ENCODE measurements at places on chromosomes 3 and 15.
A peak's percentile ranks its signal among the peaks of the same experiment; 100 is the strongest.

DNA sequence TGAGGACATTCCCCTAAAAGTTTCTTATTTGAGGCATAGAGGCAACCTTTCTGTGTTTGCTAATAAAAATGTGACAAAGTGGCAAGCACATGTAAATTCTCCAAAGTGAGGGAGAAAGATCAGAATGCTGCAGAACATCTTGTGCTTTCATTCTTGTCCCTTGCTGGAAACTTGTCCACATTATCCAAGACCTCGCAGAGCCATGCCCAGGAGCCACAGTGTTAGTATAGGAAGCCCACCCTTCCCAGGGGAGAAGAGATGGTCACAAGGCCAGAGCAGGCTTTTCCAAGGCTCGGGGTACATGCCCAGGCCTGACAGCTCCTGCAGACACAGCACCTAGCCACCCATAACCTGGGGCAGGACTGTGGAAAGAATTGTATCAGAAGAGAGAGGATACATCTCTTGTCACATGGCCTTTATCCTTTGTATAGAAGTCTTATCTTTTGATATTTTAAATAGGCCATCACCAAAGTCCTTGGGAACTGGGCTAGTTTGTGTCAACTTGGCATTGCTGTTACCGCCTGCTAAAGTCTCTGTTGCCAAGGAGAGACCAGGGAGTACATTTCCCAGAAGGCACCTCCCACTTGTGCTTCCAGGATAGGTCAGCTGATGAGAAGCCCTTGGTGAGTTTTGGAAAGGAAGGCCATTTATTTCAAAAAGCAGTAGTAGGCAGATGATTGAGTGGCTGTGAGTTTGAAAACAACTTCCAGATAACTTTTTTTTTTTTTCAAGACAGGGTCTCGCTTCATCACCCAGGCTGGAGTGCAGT lies 10.5 kb downstream of the DLEC1 start:
- no peak for DNase-seq

DNA sequence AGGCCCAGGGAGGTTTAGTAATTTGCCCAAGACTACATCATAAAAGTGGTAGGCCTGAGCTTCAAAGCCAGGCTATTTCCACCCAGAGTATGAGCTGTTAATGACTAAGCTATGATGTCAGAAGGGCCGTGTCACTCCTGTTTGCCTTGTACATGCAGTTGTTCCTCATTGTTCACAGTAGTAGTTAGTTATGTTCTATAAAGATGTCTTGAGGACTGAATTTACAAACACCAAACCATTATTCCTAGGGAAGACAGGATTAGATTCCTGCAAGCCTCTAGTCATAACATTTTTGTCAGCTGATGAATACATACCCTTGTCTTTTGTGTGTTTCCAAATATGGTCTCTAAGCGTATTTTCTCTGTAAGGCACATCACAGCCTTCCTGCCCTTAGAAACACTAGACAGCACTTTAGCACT lies 20.9 kb upstream of the LARS2 start:
- no peak for DNase-seq

- no peak for DNase-seq
Measured at GRCh38 chr3:147930232-147930807, 521.2 kb downstream of the ZIC1 start.

DNA sequence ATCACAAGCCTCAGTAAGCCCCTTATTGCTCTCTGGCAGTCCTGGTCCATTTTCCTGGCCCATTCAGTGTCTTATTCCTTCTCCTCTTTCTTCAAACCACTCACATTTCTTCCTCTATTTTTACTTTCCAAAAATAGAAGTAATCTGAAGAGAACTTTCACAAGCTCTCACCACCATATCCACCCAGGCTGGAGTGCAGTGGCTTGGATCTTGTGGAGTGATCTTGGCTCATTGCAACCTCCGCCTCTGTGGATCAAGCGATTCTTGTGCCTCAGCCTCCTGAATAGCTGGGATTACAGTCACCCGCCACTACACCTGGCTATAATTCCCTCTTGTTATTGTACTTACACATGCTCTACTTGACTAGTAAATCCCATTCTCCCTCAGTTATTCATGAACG lies 16.8 kb downstream of the ARMC8 start:
- DNase-seq, result no peak

- no peak for DNase-seq
Measured at GRCh38 chr3:164791263-164791662, 287.0 kb downstream of the SI start.

DNA sequence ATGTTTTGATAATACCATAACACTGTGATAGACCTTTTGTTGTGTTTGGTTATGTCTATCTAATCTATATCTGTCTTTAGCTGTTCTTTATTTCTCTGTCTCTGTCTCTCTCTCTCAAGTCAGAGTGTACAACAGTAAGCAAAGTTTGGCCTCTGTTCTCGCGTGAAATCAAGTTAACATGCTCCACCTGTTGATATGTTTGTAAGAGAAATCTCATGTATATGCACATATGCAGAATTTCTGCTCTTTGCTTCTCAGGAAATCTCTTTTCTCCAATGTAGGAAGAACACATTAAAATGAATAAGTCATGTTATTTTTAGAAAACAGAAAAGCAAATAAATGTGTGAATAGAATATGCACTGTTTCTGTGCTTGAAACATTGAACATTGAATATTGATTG lies 425.5 kb upstream of the SEMA6D start:
- no peak for DNase-seq

DNA sequence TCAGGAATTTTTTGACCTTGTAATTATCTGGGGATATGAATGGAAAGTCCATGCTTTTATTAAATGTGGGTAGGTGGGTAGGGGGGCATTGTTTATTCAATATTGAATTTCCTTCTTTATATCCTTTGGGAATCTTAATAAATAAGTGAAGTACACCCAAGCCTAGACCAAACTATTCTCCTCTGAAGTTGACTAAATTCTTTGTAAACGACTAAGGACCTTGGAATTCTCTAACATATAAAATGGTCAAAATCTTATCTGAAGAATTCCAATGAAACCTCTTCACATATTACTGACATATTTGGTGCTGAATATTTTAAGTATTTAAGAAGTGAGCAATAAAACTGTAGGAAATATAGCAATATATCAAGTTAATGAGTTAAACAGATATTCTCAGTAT lies 1432.1 kb upstream of the GBE1 start:
- no peak for DNase-seq

GRCh38 chr3:195905970-195906864 lies 2.1 kb downstream of the TNK2 start:
- no peak for DNase-seq

GRCh38 chr3:97993526-97993925 lies 21.3 kb upstream of the RIOX2 start:
- DNase-seq, result no peak

DNA sequence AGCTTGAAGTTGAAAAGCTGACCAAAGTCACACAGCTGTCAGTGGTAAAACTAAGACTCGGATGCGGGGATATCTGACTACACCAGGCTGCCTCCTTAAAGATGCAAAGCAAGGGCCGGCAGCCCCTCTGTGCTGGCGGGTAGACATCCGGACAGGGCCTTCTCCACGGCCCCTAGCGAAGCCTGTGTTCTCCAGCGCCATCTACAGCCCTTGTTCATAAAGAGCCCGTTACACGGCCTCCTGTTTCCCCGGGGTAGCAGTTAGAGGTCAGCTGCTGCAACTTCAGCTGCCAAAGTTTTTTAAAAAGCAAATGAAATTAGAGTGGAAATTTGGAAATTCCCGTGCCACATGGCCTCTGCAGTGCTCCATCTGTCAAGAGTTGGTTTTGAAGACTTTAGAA lies 383.0 kb downstream of the TBL1XR1 start:
- no peak for DNase-seq

- no peak for DNase-seq
Measured at GRCh38 chr3:185070491-185071286, 82.2 kb downstream of the C3orf70 start.

DNA sequence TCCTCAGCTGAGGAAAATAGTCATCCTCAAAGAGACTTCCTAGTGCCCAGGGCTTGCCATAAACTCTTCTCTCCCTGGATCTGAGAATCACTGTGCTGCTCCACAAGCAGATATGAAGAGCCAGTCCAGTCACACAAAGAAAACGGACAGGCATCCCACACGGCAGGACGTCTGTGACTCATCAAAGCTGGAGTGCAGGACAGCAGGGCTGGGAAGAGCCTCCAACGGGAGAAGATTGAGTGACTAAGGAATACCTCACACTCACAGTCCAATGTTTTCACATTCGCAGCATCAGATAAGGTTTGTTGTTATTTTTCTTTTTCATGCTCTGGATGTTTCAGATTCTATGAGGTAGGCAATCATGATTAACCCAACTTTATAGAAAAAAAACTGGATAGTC lies 57.8 kb downstream of the NEK10 start:
- no peak for DNase-seq

- no peak for DNase-seq
Measured at GRCh38 chr15:41564960-41565502, 6.0 kb downstream of the TYRO3 start.

DNA sequence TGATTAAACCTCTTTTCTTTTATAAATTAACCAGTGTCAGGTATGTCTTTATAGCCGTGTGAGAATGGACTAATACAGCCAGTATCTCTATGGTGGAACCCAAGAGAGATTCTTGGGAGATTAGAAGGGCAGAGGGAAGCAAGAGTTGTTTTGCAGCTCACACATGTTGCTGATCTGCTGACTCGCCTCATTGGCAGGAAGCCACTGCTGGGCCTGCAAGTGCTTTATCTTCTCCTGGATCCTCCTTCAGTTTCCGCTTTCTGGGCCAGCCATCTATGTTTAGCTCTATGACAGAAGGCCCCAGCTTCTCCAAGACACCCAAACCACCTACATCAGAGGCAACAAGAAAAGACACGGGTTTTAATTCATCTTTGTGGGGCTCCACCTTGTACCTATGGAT lies 23.4 kb upstream of the GALNT15 start:
- DNase-seq, result no peak

- DNase-seq, result no peak
Measured at GRCh38 chr3:65356331-65357248, 668.8 kb upstream of the ADAMTS9 start.

DNA sequence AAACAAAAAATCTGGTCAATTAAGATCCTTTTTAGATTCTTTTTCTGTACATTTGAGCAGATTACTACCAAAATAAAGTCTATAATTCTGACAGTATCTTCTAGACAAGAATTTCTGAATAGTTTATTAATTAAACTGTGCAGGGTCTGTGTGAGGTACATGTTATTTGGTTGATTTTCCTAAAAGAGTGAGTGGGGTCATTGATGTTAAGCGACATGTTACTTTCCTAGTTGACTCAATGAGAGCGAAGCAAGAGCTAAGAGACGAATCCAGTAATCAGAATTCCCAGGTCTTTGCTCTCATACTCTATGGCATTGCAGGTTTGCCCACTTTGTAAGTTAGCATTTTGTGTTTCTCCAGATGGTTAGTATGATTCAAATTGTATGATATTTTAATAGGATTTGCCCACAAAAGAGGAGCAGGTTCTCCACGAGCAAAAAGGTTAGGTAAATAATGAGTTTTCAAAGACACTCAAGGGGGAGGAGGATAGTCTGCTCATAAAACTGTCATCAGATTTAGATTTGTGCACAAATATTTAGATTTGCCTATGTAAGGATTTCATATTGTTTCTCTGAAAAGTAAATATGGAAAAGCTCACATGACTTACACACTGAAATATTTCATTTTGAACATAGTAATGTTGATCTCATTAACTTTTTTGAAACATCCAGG lies 217.2 kb upstream of the CGNL1 start:
- DNase-seq, result no peak

- DNase-seq, result no peak
Measured at GRCh38 chr3:184579513-184579912, 17.9 kb downstream of the EPHB3 start.

DNA sequence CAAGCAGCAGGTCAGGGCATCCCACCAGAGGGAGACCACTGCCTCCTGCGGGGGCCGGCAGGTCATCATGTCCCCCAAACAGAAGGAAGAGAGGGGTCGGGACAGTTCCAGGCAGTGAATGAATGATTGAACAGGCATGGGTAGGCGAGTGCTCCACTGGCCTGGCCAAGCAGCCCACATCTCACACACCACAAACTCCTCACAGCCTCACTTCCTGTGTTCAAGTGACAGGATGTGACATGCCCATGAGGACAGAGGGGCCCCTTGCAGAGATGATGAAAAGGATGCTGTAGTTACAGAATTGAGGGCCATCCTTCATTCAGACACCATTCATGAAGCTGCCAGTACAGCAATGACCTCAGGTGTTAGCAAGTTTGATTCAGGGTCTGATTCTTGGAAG lies 3.7 kb downstream of the IQSEC1 start:
- DNase-seq, result peak; percentile 11

DNA sequence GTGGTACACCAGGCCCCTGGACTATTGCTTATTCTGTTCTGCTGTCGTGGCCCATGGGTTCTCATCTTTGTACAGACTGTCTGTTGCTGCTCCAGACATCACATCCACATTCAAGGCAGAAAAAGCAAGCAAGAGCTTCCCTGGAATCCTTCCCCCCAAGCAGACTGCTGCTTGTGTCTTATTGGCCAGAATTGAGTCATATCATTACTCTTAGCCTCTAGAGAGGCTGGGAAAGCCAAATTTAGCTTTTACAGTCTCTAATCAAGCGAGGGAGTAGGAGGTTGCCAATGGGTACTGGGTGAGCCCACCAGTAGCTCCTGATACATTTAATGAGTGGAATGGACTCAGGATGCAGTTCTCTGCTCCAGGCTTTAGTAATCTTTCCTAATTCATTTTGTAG lies 39.4 kb downstream of the RAB6B start:
- DNase-seq, result no peak

GRCh38 chr3:51478630-51479029 lies 21.2 kb downstream of the DCAF1 start:
- DNase-seq, result no peak

- no peak for DNase-seq
Measured at GRCh38 chr3:33877187-33877586, 78.8 kb downstream of the PDCD6IP start.

DNA sequence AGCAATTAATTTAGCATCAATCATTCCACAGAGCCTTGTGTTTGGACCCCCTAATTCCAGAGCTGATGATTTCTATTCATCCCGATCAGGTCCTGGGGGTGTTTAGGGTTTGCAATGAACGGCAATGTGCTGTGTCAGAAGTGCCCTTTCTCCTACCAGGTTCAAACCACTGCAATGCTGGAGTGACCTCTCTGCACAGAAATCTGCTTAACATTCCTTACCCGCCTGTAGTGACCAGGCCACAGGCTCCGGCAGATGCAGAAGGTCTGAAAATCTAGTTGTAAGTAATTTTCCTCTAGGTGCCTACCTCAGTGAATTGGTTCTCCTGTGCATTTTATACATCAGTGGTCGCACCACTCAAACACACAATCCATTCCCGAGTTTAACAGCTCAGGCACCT lies 725.3 kb upstream of the CFAP20DC start:
- no peak for DNase-seq

GRCh38 chr15:63920504-63921175 lies 86.9 kb upstream of the HERC1 start:
- DNase-seq, result no peak

- DNase-seq, result peak; percentile 21
Measured at GRCh38 chr3:58167431-58168351, 43.1 kb downstream of the DNASE1L3 start.

- no peak for DNase-seq
Measured at GRCh38 chr3:134029256-134029733, 430 bp downstream of the SLCO2A1 start.

- no peak for DNase-seq
Measured at GRCh38 chr3:170585937-170586310, at the start of gene SLC7A14. Gene SLC7A14, minus strand, starts transcription at chr3:170586075. Its CDS starts 59,139 bp downstream, at chr3:170526936.

All from effector memory CD4-positive, alpha-beta T cell (primary cell).